ENCODE measurements at places on chromosomes 5 and 9.

- no peak for DNase-seq
Observed at GRCh38 chr5:140360681-140361479, 886 bp downstream of the SLC4A9 start.

GRCh38 chr9:127785933-127786772, at the start of gene CDK9:
CDK9 (plus strand) TSS chr9:127786034; CDS start chr9:127786149, 115 bp downstream.
- peak; percentile 93 for DNase-seq

GRCh38 chr5:5570646-5571045, 148.2 kb downstream of the ICE1 start:
- no peak for DNase-seq

GRCh38 chr9:132019702-132020101, 60.0 kb downstream of the MED27 start:
- DNase-seq = no peak

DNA sequence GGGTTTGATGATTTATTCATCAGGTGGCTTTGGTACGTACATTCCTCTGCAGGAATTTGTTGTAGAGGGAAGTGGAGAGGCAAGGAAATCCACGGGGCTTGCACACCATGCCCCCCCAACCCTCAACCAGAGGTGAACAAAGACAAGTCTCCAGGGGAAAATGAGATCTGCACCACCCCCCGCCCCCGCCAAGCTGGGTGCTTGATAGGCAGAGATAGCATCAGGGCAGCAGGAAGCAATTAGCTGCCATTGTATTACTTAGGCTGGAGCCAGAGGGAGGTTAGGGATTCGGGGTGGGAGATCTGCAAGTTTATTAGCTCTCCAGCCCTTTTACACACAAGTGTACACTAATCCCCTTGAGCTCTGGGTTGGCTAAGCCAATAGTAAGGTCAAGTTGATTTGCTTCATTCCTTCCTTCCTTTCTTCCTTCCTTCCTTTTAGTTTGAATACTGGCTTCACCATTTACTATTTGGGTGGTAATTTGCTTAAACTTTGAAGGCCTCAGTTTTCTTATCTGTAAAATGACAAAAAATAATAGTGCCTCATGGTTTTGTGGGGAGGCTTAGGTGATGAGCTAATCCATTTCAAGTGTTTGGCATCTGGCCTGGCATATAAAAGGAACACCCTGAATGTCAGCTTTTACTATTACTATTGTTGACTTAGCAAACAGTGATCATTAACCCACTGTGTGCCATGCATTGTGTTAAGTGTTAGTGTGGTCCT, 34.1 kb downstream of the SPRY4 start:
- no peak for DNase-seq

- no peak for DNase-seq
Observed at GRCh38 chr5:173315495-173316338, 12.5 kb downstream of the STC2 start.

- DNase-seq = no peak
Observed at GRCh38 chr9:14633906-14634565, 59.2 kb downstream of the ZDHHC21 start.

GRCh38 chr5:132205385-132206125, 22.1 kb downstream of the P4HA2 start:
- DNase-seq = no peak

GRCh38 chr9:14645648-14646047, 47.6 kb downstream of the ZDHHC21 start:
- no peak for DNase-seq

- DNase-seq = peak; percentile 10
Observed at GRCh38 chr5:143402017-143402552, 1.4 kb downstream of the NR3C1 start.

GRCh38 chr9:132054024-132054423, 25.6 kb downstream of the MED27 start:
- DNase-seq = no peak

GRCh38 chr5:172645271-172646055, 4.4 kb downstream of the NEURL1B start:
- no peak for DNase-seq

GRCh38 chr9:4594545-4594944, 67.5 kb upstream of the PLPP6 start:
- DNase-seq = no peak

DNA sequence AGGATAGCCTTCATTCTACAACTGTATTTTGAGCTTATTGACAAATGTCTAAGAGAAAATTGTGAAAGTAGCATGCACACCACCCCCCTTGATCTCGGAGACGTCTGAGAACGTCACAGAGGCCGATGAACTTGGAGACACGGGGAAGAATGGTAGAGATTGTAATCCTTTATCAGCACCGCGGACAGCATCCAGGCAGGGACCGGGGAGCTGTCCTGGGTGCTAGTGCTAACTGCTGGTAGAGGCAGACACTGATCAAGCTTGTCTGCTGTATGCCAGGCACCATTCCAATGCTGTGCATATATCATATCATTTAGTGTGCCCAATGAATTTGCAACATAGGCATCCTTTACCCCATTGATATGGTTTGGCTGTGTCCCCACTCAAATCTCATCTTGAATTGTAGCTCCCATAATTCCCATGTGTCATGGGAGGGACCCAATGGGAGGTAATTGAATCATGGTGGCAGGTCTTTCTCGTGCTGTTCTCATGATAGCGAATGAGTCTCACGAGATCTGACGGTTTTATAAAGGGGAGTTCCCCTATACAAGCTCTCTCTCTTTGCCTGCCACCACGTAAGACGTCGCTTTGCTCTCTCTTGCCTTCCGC, 98.8 kb downstream of the LHX2 start:
- peak; percentile 71 for DNase-seq

DNA sequence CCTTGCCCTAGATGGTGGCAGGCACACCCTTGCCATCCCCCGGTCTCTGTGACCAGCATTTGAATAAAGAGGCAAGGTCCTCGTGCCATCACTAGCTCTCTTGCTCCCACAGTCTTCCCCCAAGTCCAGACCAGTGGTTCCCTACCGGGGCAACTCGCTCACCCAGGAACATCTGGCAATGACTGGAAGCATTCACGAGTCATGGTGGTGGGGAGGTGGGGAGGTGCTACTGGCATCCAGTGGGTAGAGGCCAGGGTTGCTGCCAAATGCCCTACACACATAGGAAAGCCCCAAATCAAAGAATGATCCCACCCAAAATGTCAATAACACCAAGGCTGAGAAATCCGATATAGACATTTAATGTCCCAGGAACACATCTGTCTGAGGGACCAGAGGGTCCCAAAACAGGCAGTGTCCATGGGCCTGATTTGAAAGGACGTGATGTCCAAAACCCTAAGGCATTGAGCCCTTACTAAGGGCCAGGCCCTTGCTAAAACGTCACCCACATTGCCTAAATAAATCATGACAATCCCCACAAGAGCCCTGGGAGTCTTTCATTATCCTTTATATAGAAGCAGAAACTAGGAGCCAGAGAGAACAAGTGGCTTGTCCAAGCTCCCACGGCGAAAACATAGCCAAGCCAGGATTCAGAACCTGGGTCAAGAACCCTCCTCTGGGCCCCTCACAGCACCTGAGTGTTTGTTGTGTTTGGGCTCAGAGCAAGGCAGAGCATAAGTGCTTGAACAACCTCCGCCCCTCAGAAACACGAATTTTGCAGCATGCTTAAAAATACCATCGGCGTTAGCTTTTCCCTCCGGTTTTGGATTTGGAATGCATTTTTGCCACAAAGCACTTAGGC, 119.3 kb upstream of the WWC1 start:
- DNase-seq = no peak

GRCh38 chr9:16637218-16637617, 233.3 kb downstream of the BNC2 start:
- no peak for DNase-seq

DNA sequence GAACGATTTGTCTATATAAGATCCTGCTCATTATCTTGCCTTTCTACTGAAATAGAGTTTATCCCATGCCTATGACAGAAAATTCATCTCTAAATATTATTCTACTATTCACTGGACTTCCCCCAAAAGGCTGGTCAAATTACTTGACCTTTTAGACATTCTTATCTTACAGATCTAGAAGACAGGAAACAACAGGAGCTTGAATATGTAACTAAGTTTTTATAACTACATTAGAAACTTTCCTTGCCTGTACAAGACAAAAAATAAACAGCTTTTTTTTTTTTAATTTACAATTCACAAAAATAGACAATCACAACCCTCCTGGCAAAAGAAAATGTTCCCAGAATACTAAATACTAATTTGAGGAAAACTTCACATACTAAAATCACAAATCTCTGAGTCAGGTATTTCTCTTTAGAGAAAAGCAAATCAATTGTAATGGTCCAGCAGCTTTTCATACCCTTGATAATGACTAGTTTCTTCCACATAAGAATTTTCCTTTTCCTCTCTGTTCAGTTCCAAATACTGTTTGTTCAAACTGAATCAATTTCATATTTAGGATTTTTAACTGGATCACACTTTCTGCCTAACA, 68.6 kb downstream of the MLLT3 start:
- no peak for DNase-seq

DNA sequence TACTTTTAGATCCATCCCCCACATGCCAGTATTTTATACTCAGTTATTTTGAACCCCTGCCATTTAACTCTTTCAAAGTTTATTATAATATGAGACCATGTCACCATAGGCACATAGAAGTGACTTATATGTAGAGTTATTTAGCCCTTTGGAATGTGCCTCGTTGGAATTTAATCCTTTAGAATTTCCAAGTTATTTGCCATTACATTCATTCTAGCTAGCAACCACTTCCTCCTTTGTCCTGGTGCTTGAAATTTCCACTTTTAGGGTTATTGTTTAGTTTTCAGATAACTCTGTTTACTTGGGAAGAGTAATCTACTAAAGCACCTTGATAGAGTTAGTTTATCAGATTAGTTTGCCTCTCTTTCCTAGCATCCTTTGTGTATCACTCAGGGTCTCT, 82.8 kb upstream of the TLE1 start:
- DNase-seq = no peak

Data from activated naive CD4-positive, alpha-beta T cell treated with anti-CD3 and anti-CD28 coated beads for 36 hours (primary cell).